ENCODE measurements at places on chromosomes 4 and X.

- no peak overlapping the region for H3K4me3 ChIP-seq
- DNase-seq: no peak
- no peaks in the 10 kb centered on the region for H3K27me3 ChIP-seq
- no peak overlapping the region for H3K27ac ChIP-seq
- no peaks in the 10 kb centered on the region for H3K36me3 ChIP-seq
These were observed 57.1 kb upstream of the MID1 start for GRCh38 chrX:10677490-10677889.

GRCh38 chr4:152684007-152684406 lies 4.2 kb upstream of the TMEM154 start:
- H3K4me1 ChIP-seq: no peaks in the 10 kb centered on the region
- no peaks in the 10 kb centered on the region for H3K36me3 ChIP-seq
- H3K4me3 ChIP-seq: no peak overlapping the region
- peaks cover 36% of the 10 kb centered on the region for H3K27me3 ChIP-seq

GRCh38 chr4:83569987-83570386 lies 34.1 kb downstream of the GPAT3 start:
- DNase-seq: no peak
- H3K27me3 ChIP-seq: no peaks in the 10 kb centered on the region
- no peaks in the 10 kb centered on the region for H3K4me1 ChIP-seq
- no peaks in the 10 kb centered on the region for H3K36me3 ChIP-seq
- no peak overlapping the region for H3K4me3 ChIP-seq

GRCh38 chrX:111756486-111756885 lies 75.5 kb downstream of the ALG13 start:
- no peaks in the 10 kb centered on the region for H3K27me3 ChIP-seq

DNA sequence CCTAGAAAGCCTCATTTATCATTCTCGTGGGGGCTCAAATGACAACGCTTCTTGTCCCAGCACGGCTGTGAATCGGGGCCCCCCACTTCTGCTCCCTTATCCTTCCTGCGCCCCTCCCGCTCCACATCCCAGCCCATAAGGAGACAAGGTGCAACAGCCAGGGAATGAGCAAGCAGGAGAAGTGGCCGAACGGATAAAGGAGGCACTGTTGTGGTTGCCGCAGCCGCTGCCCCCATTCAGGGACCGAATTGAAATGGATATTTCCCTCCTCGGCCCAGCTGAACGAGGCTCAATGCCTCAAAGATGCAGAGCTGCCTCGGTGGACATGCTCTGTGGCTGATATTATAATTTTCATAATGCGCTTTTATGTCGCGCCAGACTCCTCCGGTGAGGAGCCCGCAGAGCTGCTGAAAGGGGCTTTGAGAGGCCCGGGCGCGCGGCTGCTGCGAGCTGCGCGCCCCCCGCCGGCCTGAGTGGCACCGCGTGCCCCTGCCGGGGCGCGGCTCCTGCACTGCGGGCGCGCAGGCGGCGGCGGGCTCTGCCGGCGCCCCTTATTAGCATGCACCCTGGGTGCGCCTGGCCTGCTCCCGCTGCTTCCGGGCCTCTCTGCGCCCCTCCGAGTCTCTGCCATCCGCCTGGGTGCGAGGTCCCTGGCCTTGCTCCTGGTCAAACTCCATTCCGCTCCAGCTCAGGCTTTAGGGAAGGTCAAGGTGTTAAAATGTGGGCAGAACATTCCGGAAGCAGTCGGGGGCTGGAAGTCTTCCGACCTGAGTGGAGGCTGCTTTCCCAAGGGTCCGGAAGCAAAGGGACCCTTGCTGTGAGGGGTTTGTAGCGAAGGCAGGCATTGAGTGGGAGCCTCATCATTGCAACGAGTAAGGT lies 68.2 kb upstream of the TMEM33 start:
- no peaks in the 10 kb centered on the region for H3K36me3 ChIP-seq
- no peak overlapping the region for H3K27ac ChIP-seq
- no peak overlapping the region for H3K4me3 ChIP-seq
- no peak for DNase-seq
- H3K27me3 ChIP-seq: peaks cover 22% of the 10 kb centered on the region
- no peaks in the 10 kb centered on the region for H3K4me1 ChIP-seq

- no peak overlapping the region for H3K27ac ChIP-seq
- H3K4me1 ChIP-seq: no peaks in the 10 kb centered on the region
- DNase-seq: no peak
- no peak overlapping the region for H3K4me3 ChIP-seq
These were observed 148.6 kb upstream of the CNKSR2 start for GRCh38 chrX:21225643-21226042.

DNA sequence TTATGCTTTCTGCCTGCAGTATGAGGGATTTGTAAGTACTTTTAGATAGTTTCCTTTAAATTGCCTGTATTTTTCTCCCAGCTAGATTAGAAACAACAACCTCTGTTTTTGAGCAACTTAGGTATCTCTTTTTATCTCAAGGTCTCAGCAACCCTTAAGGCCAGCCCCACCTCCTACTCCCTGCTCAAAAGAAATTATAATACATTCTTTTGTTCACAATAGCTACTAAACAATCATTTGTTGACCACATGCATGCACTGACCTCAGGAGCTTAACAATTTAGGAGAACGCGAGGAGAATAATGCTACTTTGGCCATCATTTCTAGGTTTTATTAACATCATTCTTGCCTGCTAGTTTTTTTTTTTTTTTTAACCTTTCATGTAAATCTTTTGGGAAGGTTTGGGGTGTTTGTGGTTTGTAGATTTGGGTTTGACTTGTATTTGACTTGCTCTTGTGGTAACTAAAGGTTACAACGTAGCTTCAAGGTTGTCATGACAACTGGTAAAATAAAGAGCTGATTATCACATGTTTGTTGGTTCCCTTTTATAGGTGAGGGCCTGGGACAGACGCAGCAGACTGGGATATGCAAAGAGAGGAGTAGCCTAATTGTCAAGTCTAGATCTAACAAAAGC lies 145.4 kb upstream of the PLAC1 start:
- peak overlapping the region; percentile 46 for H3K27ac ChIP-seq
- H3K27me3 ChIP-seq: no peaks in the 10 kb centered on the region
- peaks cover 39% of the 10 kb centered on the region for H3K4me1 ChIP-seq
- no peak overlapping the region for H3K4me3 ChIP-seq
- DNase-seq: peak; percentile 42
- H3K36me3 ChIP-seq: no peaks in the 10 kb centered on the region

- no peak overlapping the region for H3K27ac ChIP-seq
- DNase-seq: peak; percentile 37
- no peak overlapping the region for H3K4me3 ChIP-seq
- no peaks in the 10 kb centered on the region for H3K27me3 ChIP-seq
These were observed 101.6 kb downstream of the KLHL8 start for GRCh38 chr4:87118826-87119225.

DNA sequence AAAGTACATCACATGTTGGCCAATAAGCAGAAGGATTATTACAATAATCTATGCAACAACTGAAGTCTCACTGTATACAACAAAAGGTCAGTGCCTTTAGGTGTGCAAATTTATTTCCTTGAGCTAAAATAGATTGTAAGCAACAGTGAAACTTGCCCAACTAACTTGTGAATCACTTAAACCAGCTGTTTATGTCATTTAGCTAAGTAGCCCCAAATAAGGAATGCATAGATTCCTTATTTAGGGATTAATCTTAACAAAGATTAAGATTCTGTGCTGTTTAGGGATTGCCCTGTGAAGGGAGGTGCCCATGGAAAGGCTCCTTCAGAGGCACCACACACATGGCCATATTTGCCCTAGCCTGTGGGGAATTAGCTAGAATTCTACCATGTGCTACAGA lies 168.6 kb downstream of the MAML3 start:
- no peak overlapping the region for H3K4me3 ChIP-seq
- H3K36me3 ChIP-seq: no peaks in the 10 kb centered on the region
- H3K27ac ChIP-seq: no peak overlapping the region
- peaks cover 3% of the 10 kb centered on the region for H3K27me3 ChIP-seq

GRCh38 chrX:111145878-111146277 lies 49.9 kb downstream of the PAK3 start:
- H3K36me3 ChIP-seq: no peaks in the 10 kb centered on the region
- no peaks in the 10 kb centered on the region for H3K27me3 ChIP-seq
- H3K4me1 ChIP-seq: no peaks in the 10 kb centered on the region
- no peak overlapping the region for H3K4me3 ChIP-seq

GRCh38 chr4:20544645-20545044 lies 155.6 kb upstream of the PACRGL start:
- peak; percentile 21 for DNase-seq
- H3K4me3 ChIP-seq: no peak overlapping the region
- H3K27ac ChIP-seq: no peak overlapping the region
- H3K36me3 ChIP-seq: no peaks in the 10 kb centered on the region
- no peaks in the 10 kb centered on the region for H3K27me3 ChIP-seq
- H3K4me1 ChIP-seq: no peaks in the 10 kb centered on the region

DNA sequence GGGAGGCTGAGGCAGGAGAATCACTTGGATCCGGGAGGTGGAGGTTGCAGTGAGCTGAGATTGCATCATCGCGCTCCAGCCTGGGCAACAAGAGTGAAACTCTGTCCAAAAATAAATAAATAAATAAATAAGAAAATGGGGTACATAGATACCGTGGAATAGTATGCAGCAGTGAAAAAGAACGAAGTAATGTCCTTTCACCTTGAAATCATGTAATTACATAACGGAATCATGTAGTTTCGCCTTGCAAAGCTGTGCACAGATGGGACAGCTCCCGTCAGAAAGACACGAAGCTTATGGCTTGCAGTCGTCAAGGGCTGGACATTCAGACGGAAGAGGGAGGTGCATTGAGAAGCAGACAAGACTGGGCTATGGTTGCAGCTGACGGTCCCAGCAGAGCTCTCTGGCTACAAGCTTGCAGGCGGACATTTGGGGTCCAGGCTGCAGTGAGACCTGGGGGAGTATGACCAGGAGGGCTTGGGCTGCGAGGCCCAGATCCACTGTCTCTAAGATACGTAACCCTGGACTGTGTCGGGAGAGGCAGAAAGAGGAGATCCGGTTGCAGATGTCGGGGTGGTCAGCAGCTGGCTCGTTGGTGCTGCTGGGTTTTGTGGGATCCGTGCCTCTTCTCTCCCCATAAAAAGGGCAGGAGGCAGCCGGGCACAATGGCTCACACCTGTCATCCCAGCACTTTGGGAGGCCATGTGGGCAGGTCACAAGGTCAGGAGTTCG lies 6.2 kb upstream of the P2RY8 start:
- H3K27me3 ChIP-seq: no peaks in the 10 kb centered on the region
- DNase-seq: no peak
- no peak overlapping the region for H3K27ac ChIP-seq
- no peaks in the 10 kb centered on the region for H3K36me3 ChIP-seq
- no peaks in the 10 kb centered on the region for H3K4me1 ChIP-seq
- H3K4me3 ChIP-seq: no peak overlapping the region

DNA sequence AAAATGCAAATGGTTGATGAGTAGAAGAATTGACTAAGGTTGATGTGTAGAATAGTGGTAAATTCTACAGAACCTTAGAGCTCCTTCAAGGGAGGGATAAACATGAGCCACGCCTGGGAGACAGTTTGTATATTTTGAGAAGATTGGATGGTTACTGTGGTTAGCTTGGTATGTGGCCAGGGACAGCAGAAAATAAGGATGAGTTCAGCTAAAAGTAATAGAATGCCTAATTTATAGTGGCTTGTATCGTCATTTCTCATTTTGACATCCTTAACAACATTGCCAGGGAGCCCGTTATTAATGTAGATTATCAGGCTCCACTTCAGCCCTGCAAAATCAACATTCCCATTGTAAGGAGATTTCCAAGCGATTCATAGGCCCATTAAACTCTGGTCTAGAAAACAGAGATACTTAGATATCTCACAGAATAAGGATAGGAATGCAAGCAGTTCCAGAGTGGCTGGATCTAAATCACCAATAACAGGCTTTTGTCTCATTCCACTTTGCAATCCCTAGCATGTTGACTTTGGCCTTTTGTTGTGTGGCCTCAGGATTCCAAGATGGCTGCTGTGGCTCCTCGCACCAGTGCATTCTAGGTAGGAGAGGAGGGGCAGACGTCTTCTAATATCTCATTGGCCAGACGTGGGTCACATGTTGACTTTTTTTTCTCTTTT lies 6.4 kb upstream of the PTTG2 start:
- H3K27me3 ChIP-seq: peaks cover 15% of the 10 kb centered on the region
- H3K36me3 ChIP-seq: no peaks in the 10 kb centered on the region
- no peak overlapping the region for H3K4me3 ChIP-seq
- peak; percentile 21 for DNase-seq
- H3K27ac ChIP-seq: no peak overlapping the region

GRCh38 chr4:165662341-165662740 lies 210.7 kb upstream of the TLL1 start:
- H3K27ac ChIP-seq: no peak overlapping the region
- no peaks in the 10 kb centered on the region for H3K27me3 ChIP-seq
- no peak overlapping the region for H3K4me3 ChIP-seq
- H3K4me1 ChIP-seq: no peaks in the 10 kb centered on the region
- no peaks in the 10 kb centered on the region for H3K36me3 ChIP-seq

GRCh38 chr4:184252136-184253071 lies 34.7 kb upstream of the ENPP6 start:
- H3K36me3 ChIP-seq: no peaks in the 10 kb centered on the region
- no peak for DNase-seq
- H3K4me3 ChIP-seq: no peak overlapping the region
- H3K27ac ChIP-seq: no peak overlapping the region

- H3K4me1 ChIP-seq: peaks cover 26% of the 10 kb centered on the region
- H3K36me3 ChIP-seq: peaks cover 36% of the 10 kb centered on the region
These were observed 4.8 kb downstream of the ADAMTS3 start for GRCh38 chr4:72564184-72564583.

DNA sequence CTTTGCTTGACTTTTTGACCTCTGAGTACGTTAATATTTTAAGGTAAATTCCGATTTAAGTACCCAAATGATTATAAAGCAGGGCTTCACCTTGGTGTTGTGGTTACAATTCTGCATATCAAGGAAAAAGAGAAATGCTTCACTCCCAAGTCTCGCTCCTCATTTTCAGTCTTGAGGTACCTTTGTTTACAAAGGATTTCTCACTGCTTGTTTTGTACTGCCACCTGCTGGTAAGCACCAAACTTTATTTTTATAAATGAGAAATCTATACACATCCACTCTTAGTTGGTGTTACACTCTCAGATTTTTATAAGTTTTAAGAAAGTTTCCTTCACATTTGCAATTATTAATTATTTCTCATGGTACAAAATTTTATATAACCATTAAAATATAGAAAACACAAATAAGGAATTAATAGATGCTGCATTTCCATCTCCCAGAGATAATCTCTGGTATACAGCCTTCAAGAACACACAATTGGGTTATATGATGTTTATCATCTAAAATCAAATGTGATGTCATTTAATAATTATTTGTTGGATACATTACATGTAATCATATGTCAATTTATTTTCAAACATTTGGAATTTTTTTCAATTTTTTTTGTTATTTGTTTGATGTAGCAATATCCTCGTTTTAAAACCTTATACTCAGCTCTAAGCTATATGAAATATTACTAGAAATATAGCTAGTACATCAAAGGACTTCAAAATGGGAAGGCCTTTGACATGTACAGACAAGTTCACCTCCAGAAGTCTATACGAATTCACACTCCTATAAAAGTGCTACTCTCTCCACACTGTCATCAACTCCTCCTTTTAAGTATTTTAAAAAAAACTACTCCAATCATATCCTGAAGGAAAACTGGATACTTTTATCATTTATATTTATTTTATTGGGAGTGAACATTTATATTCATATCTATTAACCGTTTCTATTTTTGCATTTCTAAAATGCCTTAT lies 179.9 kb downstream of the KCNIP4 start:
- no peaks in the 10 kb centered on the region for H3K4me1 ChIP-seq
- peak; percentile 16 for DNase-seq
- no peak overlapping the region for H3K27ac ChIP-seq
- H3K4me3 ChIP-seq: no peak overlapping the region
